ENCODE measurements at places on chromosomes 7 and 10. TPM values are rescaled to one million over a fixed set of nuclear protein-coding genes. Genes with fewer than 3 reads are reported as not detected.

The PFKP gene
- total RNA-seq = 542 TPM

The PRSS37 gene
- not detected for total RNA-seq

The SUV39H2 gene
- 23.0 TPM for total RNA-seq

The TBXAS1 gene
- 14.3 TPM for total RNA-seq

The PDZD7 gene
- total RNA-seq = 0.67 TPM

The OR6B1 gene
- not detected for total RNA-seq

The NRCAM gene
- 105 TPM for total RNA-seq

The ASB15 gene
- not detected for total RNA-seq

The OR2A12 gene
- total RNA-seq = not detected

The HOXA3 gene
- total RNA-seq = 6.4 TPM

The LRRN3 gene
- total RNA-seq = 0.03 TPM

The ACSL5 gene
- 0.30 TPM for total RNA-seq

The RADIL gene
- 2.9 TPM for total RNA-seq

The ACTL6B gene
- not detected for total RNA-seq

The SNX10 gene
- 4.5 TPM for total RNA-seq

The HOXA6 gene
- 1.5 TPM for total RNA-seq

The NACAD gene
- 0.19 TPM for total RNA-seq

The EGFR gene
- total RNA-seq = 109 TPM

The ZNF488 gene
- total RNA-seq = 9.7 TPM

The DNAJC12 gene
- 71.2 TPM for total RNA-seq

The GPRIN2 gene
- total RNA-seq = 32.7 TPM

The TAS2R41 gene
- not detected for total RNA-seq

The RHOBTB1 gene
- total RNA-seq = 11.0 TPM

The ASZ1 gene
- total RNA-seq = not detected

The ENKUR gene
- 0.21 TPM for total RNA-seq

The TMEM178B gene
- 1.5 TPM for total RNA-seq

The CCL24 gene
- total RNA-seq = not detected

The NUDT1 gene
- 107 TPM for total RNA-seq

The TYW1B gene
- total RNA-seq = 2.2 TPM

The IFIT1B gene
- total RNA-seq = not detected

The PLCE1 gene
- total RNA-seq = 6.6 TPM

The ETV1 gene
- total RNA-seq = 2.3 TPM

The CNNM1 gene
- 26.2 TPM for total RNA-seq

The FGFR2 gene
- total RNA-seq = 0.28 TPM

The GDF2 gene
- total RNA-seq = not detected

The TMEM196 gene
- total RNA-seq = not detected

The NRP1 gene
- 78.6 TPM for total RNA-seq

The NME8 gene
- not detected for total RNA-seq

The CUBN gene
- total RNA-seq = not detected

The FEZF1 gene
- total RNA-seq = not detected

The CYP26C1 gene
- not detected for total RNA-seq

The PRKAG2 gene
- 33.0 TPM for total RNA-seq

The OLAH gene
- total RNA-seq = 0.40 TPM

The HYAL4 gene
- not detected for total RNA-seq

The ANK3 gene
- total RNA-seq = 0.81 TPM

The SCART1 gene
- 0.17 TPM for total RNA-seq

The REPIN1 gene
- total RNA-seq = 72.0 TPM

The NUTM2E gene
- total RNA-seq = 0.25 TPM

The TMEM176A gene
- not detected for total RNA-seq

The FKBP14 gene
- total RNA-seq = 8.9 TPM

The GOT1 gene
- total RNA-seq = 31.8 TPM
